ENCODE measurements at places on chromosomes 12 and 14. TPM values are rescaled to one million over a fixed set of nuclear protein-coding genes. Genes with fewer than 3 reads are reported as not detected.

DNA sequence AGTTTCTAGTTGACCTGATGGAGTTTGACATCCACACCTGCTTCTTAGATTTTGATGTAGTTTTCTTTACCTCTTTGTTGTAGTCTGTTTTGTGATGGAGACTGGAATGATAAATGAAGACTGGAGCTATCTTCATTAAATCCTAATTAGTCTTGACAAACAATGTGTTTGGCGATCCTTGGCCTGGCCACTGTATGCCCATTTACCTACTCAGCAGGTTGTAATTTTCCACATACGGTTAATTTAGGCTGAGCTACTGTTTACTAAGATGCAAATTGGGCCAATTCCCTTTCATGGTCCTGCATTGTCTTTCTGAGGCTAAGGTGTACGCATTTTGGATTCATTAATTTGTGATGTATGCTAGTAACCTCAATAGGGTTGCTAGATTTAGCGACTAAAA, at the start of gene TAS2R7:
Gene TAS2R7 (minus strand): TSS at position 41 of the 400 bp plus-strand sequence. CDS start 57 bp downstream, outside the sequence.
- H3K4me1 ChIP-seq: no peaks in the 10 kb centered on the region
- no peaks in the 10 kb centered on the region for H3K36me3 ChIP-seq
- H3K27ac ChIP-seq: no peak within 1 kb of the TSS
- H3K27me3 ChIP-seq: no peaks in the 10 kb centered on the region
- no peak for DNase-seq

GRCh38 chr12:6383572-6384498, at the start of gene LTBR:
TSS of gene LTBR (plus strand) at chr12:6384162. CDS start at chr12:6384359, 197 bp downstream.
- no peak within 1 kb of the TSS for H3K4me3 ChIP-seq
- no peaks in the 10 kb centered on the region for H3K4me1 ChIP-seq
- H3K27ac ChIP-seq: no peak within 1 kb of the TSS
- peaks cover 8% of the 10 kb centered on the region for H3K27me3 ChIP-seq
- no peaks in the 10 kb centered on the region for H3K36me3 ChIP-seq

CARMIL3 gene
- 108 TPM for total RNA-seq

CCDC196 gene
- not detected for total RNA-seq

DNA sequence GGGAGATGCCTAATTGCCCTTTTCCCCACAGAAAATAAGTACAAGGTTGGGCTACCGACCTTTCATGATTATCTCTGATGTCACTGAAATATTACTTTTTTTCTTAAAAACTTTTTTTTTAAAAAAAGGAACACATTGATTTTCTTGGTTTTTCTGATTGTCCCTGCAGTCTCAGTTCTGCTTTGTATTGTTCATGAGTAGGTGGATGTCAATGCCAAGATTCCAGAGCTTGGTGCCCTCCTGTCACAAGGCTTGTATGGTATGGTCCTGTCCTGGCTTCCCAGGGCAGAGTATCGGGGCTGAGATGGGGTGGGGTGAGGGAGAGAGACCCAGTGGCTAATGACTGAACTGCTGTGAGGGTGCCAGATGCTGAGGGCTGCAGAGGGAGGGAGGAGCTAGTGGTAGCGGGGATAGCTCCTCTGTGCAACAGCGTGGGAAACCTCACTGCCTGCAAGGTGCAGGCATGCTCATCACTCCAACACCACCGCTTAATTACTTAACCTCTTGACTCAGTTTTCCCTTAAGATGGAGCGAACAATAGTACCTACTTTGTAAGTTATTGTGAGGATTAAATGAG, 4.4 kb upstream of the CTDSP2 start:
- peaks cover 27% of the 10 kb centered on the region for H3K4me1 ChIP-seq
- H3K27ac ChIP-seq: peak overlapping the region; percentile 77
- H3K4me3 ChIP-seq: peak overlapping the region; percentile 2
- peaks cover 15% of the 10 kb centered on the region for H3K27me3 ChIP-seq

GARIN6 gene
- total RNA-seq: not detected

DNA sequence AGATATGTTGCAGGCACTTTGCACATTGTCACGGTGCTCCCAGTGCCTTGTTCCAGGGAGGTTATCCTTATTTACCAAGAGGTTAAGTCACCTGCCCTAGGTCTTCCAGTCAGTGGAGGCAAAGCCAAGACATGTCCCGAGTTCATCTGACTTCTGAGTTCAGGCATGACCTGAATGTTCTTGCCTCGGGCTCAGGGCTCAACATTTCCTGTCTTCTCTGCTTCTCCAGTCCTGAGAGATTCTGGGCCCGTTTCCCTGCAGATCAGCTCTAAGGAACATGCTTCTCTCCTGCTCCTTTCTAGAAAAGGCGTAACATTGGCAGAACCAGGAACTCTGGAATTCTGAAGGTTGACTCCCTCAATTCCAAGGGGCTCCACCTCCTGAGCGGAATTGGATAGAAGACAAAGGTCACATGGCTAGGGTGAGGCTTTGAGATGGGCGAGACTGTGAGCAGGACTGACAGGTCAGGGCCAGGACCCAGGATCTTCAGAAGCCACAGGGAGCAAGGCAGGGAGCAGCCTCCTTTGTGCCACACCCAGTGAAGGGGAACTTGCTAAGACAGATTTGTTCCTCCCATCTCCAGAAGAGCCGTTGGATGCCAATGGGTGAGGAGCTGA, 19.9 kb downstream of the BDKRB2 start:
- H3K4me1 ChIP-seq: peaks cover 2% of the 10 kb centered on the region
- no peak overlapping the region for H3K4me3 ChIP-seq
- no peak for DNase-seq
- no peak overlapping the region for H3K27ac ChIP-seq

- H3K4me1 ChIP-seq: peaks cover 26% of the 10 kb centered on the region
- H3K27me3 ChIP-seq: no peaks in the 10 kb centered on the region
- H3K36me3 ChIP-seq: peaks cover 5% of the 10 kb centered on the region
- H3K27ac ChIP-seq: no peak overlapping the region
- no peak for DNase-seq
- H3K4me3 ChIP-seq: peak overlapping the region; percentile 48
These were observed 77.9 kb downstream of the TMEM30B start for GRCh38 chr14:61203081-61203753.

MYRFL gene
- not detected for total RNA-seq

CD4 gene
- total RNA-seq: 0.17 TPM

DNA sequence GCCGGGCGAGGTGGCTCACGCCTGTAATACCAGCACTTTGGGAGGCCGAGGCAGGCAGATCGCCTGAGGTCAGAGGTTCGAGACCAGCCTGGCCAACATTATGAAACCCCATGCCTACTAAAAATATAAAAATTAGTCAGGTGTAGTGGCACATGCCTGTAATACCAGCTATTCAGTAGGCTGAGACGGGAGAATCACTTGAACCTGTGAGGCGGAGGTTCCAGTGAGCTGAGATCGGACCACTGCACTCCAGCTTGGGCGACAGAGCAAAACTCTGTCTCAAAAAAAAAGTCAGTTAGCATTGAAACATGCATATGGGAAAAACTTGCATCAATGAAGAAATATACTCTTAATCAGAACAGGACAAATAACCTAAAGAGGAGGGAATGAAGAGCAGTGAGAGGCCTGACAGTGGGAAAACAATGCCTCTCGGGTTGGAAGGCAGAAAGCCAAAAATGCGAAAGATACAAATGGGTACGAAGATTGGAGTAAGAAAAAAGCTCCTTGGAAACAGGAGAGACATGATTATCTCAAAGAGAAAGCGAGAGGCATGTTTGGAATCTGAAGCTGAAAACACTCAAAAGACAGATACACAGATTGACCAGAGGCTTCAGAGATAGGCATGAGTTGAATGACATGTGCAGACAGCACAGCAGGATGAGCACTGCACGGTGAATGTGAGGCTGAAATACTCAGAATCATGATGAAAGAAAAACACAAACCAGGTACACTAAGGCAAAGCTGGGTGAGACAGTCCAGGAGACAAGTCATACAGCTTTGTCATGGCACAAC, 30.6 kb downstream of the RESF1 start:
- no peaks in the 10 kb centered on the region for H3K4me1 ChIP-seq
- H3K36me3 ChIP-seq: peaks cover 16% of the 10 kb centered on the region
- no peak overlapping the region for H3K4me3 ChIP-seq
- no peak for DNase-seq
- peaks cover 2% of the 10 kb centered on the region for H3K27me3 ChIP-seq
- H3K27ac ChIP-seq: no peak overlapping the region

PTPRQ gene
- not detected for total RNA-seq

Data from glutamatergic neuron (in vitro differentiated cells).